Natural killer cell (primary cell): ENCODE measurements at places on chromosomes 1 and 21.

DNA sequence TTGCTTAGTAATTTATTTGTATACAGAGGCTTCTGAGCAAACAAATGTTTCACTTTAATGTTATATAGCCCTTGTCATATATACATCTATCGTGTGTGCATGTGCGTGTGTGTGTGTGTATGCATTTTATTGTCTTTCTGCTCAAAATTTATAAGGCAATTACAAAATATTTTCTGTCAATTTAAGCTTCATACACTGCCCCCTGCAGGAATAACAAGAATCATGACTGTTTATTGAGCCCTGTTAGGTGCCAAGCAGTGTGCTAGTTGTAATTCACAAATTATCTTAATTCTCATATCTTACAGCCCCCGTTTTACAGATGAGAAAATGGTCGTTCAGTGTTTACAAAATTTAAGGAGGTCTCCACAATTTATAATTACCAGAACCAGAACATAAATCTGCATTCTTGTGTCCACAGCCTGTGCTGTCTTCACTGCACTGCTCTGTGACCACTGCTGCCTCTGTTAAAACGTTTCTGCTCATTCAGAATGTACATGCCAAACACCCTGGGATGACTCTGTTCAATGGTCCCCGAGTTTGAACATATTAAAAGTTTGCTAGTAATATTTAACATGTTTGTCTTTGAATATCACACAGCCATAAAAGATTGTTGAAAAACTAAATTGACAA is 181.3 kb downstream of the ATP6V1G3 start:
- no peak for DNase-seq

DNA sequence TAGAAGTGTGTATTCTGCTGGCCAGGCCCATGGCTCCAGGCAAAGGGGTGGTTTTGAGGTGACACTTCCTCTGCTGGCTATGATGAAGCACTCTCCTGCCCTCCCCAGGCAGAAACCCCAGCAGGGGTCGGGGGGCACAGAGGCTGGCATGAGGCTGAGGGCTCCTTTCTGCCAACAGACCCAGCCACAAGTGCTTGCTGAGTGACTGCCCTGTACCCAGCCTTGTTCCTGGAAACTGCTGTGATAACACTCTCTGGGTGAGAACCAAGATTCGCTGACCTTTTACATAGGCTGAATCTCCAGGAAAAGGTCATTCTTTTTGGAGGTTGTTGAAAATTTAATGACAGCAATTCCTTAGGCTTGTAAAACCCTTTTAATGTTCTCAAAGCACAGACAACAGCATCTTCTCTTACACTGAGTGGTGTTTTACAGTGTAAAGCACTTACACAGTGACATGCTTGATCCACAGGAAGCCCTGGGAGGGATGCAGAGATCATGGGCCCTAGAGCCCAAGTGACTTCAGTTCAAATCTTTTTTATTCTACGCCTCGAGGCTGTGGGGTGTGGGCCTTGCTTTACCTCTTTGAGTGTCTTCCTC is 155.5 kb upstream of the FGGY start:
- no peak for DNase-seq

- peak; percentile 62 for DNase-seq
Measured at GRCh38 chr1:116738673-116739370, 15.4 kb upstream of the CD2 start.

- DNase-seq: no peak
Measured at GRCh38 chr1:18629659-18630510, 761 bp upstream of the PAX7 start.

- DNase-seq: no peak
Measured at GRCh38 chr21:32608851-32609250, 3.3 kb downstream of the CFAP298 start.

GRCh38 chr1:180256341-180257027 is 26.4 kb downstream of the LHX4 start:
- DNase-seq: no peak

- DNase-seq: no peak
Measured at GRCh38 chr1:175270361-175270760, 77.8 kb upstream of the KIAA0040 start.

GRCh38 chr1:157624471-157624870 is 26.6 kb upstream of the FCRL4 start:
- DNase-seq: no peak

- no peak for DNase-seq
Measured at GRCh38 chr1:172323686-172324085, 96.8 kb upstream of the C1orf105 start.

DNA sequence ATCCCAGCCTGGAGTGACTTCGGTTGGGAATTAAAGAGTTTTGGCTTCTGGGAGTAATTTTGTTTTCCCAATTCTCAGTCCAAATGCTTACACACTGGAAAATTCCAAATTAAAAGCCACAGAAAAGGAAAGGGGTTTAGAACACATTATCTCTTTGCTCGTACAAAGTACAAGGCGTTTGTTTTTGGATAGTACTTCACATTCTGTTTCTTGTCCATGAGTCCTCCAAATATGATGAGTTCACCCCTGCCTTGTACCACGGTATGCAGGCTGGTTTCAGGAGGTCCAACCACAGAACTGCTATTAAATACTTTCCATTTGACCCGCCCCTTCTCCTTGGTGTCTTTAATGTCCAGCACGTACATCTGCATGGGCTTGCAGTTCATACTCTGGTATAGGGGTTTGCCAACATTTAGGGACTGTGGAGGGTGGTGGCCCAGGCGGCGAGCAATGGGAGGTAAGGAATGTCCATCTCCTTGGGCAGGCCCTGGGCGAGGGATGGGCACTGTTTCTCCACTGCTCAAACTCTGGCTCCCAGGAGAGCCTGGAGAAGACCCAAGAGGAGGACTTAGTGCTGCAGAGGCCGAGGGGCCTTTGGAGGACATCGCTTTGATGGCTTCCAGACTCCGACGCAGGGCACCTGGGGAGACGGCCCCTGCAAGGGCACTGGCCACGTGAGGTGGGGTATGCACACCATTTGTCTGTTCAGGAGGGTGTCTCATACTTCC is 13.7 kb upstream of the CPLANE2 start:
- no peak for DNase-seq

GRCh38 chr1:224747578-224747977 is 131.5 kb downstream of the CNIH3 start:
- no peak for DNase-seq

- no peak for DNase-seq
Measured at GRCh38 chr1:9341301-9341845, 48.7 kb downstream of the SPSB1 start.

DNA sequence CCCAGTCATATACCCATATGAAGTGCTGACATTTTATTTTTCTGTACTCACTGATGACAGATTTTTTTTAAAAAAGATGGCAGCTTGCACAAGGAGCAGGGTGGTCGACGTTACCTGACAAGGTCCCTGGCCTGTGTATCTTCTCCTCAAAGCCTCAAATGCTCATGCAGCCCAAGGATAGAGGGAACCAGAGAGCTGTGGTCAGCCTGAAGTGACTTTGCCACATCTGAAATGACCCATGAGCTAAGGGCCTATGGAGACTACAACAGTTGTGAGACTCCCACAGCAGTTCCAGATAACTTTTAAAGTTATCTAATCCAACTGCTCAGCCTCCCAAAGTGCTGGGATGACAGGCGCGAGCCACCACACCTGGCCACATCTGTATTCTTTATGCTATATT is 131.1 kb downstream of the GLUL start:
- DNase-seq: no peak

GRCh38 chr1:174039027-174039426 is 16.9 kb upstream of the RC3H1 start:
- DNase-seq: no peak

DNA sequence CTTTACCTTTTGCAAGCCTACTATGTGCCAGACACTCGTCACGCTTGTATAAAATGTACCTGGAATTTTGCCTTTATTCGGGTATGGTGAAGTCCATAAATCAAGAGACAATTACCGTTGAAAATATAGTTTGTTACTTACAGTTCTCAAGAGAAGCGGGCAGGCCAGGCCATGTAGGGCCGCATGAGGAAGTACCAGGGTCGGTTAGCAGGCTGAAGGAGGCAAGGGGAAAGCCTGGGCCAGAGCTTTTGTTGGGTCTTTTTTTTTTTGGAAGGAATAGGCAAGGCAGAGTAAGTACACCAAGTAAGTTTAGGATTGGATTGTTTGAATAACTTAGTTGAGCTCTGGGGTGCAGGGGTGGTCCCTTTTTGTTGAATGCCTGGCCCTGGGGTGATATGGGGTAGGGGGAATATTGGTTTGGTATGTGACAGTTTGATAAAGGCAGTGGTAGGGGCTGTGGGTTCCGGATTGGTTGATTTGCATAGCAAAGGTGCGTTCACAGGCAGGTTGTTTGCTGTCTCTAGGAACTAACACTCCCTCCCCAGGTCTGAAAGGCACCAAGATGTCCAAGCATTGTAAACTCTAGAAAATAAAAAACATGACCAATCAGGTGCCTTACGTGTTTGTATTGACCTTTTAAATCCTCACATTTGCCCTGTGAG is 80.7 kb downstream of the KAZN start:
- DNase-seq: no peak

GRCh38 chr21:35475762-35476161 is 426.7 kb upstream of the RUNX1 start:
- DNase-seq: no peak

DNA sequence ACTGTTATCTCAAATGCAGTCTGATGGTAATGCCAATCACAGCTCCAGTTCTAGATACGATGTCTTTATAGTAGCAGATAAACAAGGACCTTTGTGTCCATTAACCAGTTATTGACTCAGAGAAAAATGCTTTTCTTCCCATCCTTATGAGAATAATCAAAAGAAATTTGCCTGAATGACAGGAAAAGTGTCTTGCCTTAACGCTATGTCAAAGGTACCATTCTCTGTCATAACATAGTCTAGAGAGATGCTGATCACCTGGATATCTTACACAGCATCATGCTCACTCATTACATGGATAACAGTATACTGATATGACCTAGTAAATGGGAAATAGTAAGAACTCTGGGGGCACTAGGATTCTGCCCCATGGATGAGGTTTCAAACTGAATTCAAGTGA is 151.7 kb upstream of the NEGR1 start:
- DNase-seq: no peak

GRCh38 chr21:38714039-38714817 is 91.5 kb upstream of the ETS2 start:
- DNase-seq: no peak
